ENCODE measurements at places on chromosomes 5 and 9.

DNA sequence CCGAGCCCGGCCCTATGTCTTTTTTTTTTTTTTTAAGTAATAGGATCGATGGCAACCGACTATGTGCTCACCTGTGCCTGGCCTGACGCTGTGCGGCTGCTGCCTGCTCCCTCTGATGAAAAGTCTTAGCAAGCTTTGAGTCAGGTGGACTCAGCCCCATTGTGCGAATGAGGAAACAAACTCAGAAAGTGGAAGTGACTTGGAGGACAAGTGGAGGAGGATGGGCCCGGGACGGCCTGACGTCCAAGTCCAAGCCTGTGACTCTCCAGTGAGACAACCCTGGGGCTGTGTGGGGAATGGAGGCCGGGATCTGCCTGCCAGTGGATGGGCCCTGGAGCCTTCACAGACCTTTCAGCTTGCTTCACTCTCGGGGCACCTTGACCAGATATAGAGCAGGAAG, 57.9 kb downstream of the EXD3 start:
- DNase-seq, result peak; percentile 40

- DNase-seq, result peak; percentile 89
Observed at GRCh38 chr5:10489810-10490426, 48.2 kb downstream of the ROPN1L start.

DNA sequence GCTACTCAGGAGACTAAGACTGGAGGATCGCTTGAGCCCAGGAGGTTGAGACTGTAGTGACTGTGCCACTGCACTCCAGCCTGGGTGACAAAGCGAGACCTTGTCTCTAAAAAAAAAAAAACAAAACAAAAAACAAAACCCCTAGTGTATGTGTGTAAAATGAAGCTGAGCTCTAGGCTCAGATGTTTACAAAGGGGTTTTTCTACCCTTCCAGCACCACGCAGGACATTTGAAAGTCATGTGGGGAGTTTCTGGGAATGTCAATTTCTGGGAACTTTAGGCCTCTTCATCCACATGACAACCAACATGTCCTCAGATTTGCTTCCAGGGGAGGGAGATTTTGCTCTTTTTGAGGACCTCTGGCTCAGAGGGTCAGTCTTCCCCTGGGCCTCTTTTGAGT, 42.4 kb upstream of the AIF1L start:
- no peak for DNase-seq

GRCh38 chr5:21236971-21237427, 1249.0 kb upstream of the CDH18 start:
- no peak for DNase-seq

- no peak for DNase-seq
Observed at GRCh38 chr5:111656580-111656979, 100.4 kb downstream of the NREP start.

GRCh38 chr5:169832845-169833244, 147.4 kb downstream of the INSYN2B start:
- DNase-seq, result no peak

DNA sequence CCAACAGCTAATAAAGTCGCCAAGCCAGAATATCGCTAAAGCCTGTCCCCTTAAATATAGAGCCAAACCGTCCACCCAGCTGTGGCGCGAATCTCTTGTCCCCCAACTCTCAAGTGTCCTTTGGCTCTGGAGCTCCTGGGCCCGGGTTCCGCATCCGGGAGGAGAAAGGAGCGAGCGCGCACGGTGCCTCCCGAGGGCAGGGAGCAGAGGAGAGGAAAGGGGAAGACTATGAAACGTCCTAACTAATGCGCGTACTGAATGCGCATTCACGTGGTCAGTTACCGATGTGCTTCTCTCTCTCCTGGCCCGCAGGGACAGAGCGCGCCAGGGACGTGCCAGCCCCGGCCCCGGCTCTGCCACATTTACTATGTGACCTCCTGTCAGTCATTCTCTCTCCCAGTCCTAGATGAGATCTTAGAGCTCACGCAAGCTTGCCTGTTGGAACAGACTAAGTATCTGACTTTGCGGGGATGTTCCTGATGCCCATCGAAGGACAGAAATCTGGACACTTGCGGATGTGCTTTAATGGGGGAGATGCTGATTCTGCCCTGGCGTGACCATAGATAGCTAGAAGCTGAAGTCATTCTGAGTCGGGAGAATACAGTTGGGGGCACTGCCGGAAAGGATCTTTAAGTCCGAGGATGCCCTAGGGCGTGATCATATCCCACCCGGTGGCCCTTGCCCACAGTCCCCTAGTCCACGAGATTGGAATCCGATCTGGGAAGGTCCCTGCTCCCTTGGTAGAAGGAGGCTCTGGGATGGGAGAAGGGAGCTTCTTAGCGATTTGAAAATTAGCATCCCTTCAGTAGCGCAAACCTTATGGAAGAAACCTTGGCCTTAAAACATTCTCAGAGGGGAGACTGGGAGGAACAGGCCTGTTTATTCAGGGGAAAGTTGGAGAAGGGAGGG, 5.7 kb upstream of the EBF1 start:
- no peak for DNase-seq

DNA sequence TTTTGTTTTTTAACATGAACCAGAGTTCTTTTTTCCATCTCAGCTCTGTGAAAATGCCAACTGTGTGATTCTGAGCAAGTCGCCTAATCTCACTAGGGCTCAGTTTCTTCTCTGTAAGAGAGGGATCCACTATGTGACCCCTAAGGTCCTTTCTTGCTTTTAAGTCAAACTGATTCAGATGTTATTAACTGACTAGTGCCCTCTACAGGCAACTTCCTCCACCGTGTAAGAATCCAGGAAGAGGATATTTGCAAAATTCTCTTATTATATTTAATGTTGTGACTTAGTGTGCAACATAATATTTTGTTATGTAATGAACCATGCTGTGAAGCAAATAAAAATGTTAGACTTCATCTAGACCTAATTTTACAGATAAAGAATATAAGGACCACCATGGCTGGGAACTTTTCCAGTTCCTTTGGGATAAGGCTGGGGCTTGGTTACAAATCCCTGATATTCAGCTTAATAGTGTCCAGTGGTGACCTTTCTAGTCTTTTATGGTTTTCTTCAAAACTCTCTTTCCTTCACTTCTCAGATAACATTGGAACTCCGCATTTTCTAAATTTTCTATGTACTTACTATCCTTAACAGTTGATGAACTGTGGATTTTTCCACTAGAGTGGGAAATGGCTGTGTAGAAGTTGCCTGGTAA, 244.7 kb downstream of the PIK3R1 start:
- DNase-seq, result peak; percentile 77

GRCh38 chr5:81907012-81907635, 64.7 kb upstream of the ATG10 start:
- DNase-seq, result no peak

- no peak for DNase-seq
Observed at GRCh38 chr9:101582553-101582952, 12.2 kb downstream of the PPP3R2 start.

DNA sequence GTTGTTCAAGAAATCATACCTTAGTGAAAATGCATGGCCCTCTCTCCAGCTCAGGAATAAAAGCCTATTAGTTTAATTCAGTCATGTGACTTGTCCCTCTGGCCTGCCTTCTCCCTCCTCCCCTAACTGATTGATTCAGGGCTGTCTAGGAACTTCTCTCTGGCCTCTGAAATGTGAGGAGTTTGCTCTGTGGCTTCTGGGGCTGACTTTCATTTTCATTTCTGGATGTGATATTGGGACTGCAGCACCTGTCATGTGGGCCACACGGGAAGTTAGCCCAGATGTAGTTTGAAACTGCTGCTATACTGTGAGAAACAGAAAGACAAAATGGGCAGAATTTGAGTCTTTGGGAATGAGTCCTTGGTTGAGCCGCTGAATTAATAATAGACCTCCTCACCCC, 44.8 kb downstream of the PARP8 start:
- peak; percentile 80 for DNase-seq

DNA sequence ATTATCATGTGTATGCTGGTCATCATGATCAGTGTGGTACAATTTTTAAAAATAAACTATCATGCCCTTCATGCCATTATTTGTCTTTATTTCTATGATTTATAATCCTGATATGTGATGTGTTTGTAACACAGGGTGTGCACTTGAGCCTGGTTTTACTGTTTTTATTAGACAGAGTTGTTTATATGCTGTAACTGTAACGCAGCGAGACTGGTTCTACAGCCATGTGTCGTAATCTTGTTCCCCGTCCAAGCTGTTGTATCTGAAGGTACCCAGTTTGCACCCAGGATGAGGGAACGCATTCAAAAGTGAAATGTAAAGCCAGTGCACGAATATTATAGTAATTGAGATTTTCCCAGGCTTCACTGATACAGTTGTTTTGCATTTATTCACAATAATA, 28.2 kb downstream of the SNX18 start:
- DNase-seq, result no peak

- DNase-seq, result peak; percentile 42
Observed at GRCh38 chr5:68464424-68464823, 248.9 kb downstream of the PIK3R1 start.

Measured in Kasumi-1 (cell line).